HEK293T (cell line): ENCODE measurements at places on chromosomes 2 and 18.

- no peak for DNase-seq
Measured at GRCh38 chr2:64404743-64405142, 49.2 kb upstream of the LGALSL start.

- no peak for DNase-seq
Measured at GRCh38 chr18:48893608-48894600, 56.9 kb downstream of the SMAD7 start.

DNA sequence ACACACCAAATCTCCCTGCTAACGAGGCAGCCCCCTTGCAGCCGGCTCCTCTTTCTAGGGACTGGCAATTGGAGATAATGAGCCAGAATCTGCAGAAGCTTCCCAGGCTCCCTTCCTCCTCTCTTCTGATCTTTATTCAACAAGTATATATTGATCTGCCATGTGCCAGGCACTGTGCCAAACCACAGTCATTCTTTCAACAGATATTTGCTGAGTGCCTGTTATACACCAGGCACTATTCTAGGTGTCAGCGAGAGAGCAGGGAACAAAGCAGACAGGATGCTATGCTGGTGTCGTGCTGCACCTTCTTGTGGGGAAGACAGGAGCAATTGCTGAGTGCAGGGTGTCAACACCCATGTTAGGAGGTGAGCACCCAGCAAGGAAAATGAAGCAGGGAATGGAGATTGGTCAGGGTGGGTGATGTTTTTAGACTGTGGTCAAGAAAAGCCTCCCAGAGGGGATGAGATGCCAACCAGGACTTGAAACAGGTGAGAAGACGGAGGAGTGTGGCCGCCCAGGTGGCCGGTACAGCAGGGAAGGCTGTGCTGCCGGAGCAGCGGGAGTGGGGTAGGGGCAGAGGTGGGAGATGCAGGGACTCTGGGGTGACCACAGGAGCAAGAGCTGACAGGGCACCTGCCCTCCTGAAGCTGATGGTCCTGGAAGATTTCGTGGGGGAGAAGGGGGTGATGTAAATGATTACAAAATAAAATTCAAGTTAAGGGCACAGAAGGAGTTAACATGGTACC, 307.6 kb upstream of the RAB12 start:
- DNase-seq, result no peak

- DNase-seq, result no peak
Measured at GRCh38 chr2:29189052-29189451, 73.8 kb downstream of the CLIP4 start.

- DNase-seq, result no peak
Measured at GRCh38 chr2:1339388-1340140, 73.7 kb upstream of the TPO start.

GRCh38 chr18:35747894-35748472, 166.4 kb downstream of the GALNT1 start:
- DNase-seq, result no peak

DNA sequence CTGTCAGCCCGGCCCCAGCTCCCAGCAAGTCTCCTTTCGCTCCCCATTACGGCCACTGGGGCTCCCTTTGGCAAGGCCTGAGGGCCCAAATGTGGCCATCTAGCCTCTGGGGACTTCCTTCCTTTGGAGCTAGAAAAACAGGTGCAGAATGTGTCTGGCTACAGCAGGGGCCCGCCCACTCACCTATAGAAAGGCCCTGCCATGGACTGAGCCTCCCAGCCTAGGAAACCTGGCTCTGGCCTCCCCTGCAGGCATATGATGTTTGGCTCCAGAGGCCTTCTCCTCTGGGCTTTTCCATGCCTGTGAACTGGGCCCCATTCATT, 55.3 kb upstream of the ALPP start:
- no peak for DNase-seq
